ENCODE measurements at places on chromosomes 2 and 18.

GRCh38 chr2:158291544-158292180 lies 164.9 kb downstream of the CCDC148 start:
- no peak for DNase-seq

DNA sequence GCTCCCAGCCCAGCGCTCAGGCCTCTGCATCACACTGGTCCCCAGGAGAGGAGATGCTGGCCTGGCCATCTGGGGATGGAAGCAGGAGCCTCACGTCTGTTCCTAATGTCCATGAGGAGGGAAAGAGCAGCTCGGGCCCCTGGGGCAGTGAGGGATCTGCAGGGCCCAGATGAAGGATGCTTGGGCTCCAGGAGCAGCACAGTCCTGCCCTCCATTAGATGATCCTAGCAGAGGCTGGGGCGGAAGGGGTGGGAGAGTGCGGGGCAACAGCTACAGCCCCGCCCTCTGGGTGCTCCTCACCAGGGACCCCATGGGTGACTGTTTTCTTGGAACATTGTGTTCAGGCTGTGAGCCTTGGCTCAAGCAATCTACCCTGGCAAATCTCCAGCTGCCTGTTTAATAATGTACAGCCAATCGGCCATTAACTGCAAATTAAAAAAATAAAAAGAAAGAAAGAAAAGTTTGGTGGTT lies 49.7 kb downstream of the TNS1 start:
- DNase-seq, result no peak

- no peak for DNase-seq
Measured at GRCh38 chr2:239309398-239310245, 91.2 kb downstream of the HDAC4 start.

- peak; percentile 71 for DNase-seq
Measured at GRCh38 chr2:95022309-95023221, 2.9 kb upstream of the MAL start.

DNA sequence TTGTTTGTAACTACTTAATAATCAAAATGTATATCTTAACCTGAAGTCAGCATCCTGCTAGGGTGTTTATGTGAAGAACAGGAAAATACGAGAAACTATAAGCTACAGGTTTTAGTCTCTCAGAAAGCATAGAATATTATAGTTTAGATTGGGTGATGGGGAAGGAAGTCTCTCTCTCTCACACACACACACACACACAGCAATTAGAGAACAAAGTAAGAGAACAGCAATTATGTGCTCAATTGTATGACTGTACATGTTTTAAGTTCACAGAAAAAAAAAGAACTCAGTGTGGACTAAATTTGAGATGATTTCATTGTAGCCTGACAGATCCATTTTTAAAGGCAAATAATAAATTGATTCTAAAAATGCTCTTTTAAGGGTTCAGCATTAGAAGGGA lies 94.3 kb upstream of the ZNF516 start:
- DNase-seq, result no peak

- DNase-seq, result no peak
Measured at GRCh38 chr2:163655667-163656066, 80.1 kb downstream of the FIGN start.

- DNase-seq, result no peak
Measured at GRCh38 chr18:44458777-44459176, 221.9 kb upstream of the SETBP1 start.

GRCh38 chr18:21203126-21203525 lies 38.9 kb upstream of the GREB1L start:
- no peak for DNase-seq

- no peak for DNase-seq
Measured at GRCh38 chr18:70058916-70059315, 111.2 kb upstream of the CD226 start.

- DNase-seq, result no peak
Measured at GRCh38 chr18:47953471-47953931, 23.0 kb upstream of the SMAD2 start.

DNA sequence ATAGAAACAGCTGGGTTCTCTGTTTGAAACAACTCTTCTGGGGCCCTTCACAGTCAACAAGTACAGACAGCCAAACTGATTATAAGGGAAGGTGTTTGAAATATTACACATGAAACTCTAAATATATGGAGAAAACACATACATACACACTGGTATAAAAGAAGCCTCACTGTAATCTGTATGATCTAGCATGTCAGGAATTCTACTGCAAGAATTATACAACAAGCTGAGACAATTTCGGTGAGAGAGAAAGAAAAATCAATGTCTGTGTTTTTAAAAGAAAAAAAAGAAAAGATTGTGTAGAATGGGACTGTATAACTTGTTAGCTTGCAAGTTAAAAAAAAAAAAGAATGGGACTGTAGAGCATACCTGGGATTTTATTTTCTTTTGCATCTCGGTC lies 26.3 kb downstream of the IRS1 start:
- no peak for DNase-seq

- no peak for DNase-seq
Measured at GRCh38 chr18:62713651-62714247, 1.6 kb upstream of the PHLPP1 start.

GRCh38 chr2:120352696-120353590 lies 7.0 kb downstream of the INHBB start:
- DNase-seq, result no peak
